NCI-H748 treated with DMSO at 0.1 percent for 48 hours (cell line): ENCODE measurements at places on chromosomes 12 and 14.
A peak's percentile ranks its signal among the peaks of the same experiment; 100 is the strongest.

DNA sequence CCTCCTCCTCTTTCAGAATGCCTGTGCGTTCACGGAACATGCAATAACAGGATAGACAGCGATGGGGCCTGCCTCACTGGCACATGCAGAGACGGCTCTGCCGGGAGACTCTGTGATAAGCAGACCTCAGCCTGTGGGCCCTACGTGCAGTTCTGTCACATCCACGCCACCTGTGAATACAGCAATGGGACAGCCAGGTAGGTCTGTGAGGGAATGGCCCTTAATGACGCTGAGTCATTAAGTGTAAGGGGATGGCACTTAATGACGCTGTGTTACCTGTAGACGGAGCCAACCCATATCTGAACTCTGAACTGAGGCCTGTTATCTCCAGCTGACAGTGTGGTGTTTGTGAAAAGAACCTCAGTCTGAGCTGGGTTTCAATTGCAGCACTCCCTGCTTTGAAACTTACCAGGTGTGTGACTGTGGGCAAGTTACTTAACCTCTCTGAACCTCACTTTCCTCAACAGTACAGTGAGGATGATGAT, 86.9 kb downstream of the STAB2 start:
- no peak for DNase-seq

DNA sequence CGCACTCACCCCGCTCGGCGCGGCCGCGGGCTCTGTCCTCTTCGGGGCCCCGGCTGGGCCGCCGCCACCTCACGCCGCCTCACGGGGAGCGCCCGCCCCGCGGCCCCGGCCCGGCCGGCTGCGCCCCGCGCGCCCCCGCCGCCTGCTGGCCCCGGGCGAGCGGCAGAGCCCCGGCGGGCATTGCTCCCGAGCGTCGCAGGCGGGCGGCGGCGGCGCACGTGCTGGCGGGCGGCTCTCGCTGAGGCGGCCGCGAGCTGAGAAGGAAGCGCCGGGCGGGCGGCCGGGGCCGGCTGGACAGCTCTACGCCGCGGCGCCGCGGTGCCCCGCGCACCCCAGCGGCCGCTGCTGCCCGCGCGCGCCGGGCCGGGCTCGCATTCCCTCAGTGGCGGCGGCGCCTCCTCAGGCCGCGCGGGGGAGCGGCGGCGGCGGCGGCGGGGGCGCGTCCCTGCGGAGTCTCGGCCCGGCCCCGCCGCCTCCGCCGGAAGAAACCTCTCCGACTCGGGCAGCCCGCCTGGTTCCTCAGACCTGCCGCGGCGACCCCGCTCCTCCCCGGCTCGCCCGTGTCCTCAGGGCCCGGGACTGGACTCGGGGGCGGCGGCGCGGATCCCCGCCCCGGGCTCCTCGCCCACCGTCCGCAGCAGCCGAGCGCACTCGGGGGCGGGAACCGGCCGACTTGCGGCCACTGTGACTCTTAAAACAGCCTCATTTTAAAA, at the start of gene PITPNM2:
PITPNM2 (minus strand) TSS at position 347 of the 713 bp plus-strand sequence. CDS start 116,500 bp downstream, outside the sequence.
- peak; percentile 14 for DNase-seq

- no peak for DNase-seq
Observed at GRCh38 chr12:49557917-49558215, 10.1 kb downstream of the MCRS1 start.

- DNase-seq: no peak
Observed at GRCh38 chr12:57729321-57729844, 9.2 kb downstream of the AGAP2 start.

DNA sequence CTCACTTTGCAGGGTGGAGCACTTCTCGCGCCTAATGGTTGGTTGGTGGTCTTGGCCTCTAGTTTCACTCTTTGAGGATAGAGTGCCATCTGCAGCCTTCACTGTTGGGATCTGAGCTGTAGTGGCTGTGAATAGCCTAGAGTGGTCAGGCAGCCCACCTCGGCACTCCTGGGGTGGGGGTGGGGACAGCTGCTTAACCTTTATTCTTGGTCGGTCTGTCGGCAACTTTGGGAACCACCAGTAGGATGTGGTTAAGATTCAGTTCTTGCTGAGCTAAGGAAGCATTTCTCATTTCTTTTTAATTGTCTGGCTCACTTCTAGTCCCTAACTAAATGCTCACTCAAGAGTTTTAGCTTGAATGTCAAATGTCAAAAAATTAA, 21.1 kb downstream of the TMBIM6 start:
- DNase-seq: no peak

DNA sequence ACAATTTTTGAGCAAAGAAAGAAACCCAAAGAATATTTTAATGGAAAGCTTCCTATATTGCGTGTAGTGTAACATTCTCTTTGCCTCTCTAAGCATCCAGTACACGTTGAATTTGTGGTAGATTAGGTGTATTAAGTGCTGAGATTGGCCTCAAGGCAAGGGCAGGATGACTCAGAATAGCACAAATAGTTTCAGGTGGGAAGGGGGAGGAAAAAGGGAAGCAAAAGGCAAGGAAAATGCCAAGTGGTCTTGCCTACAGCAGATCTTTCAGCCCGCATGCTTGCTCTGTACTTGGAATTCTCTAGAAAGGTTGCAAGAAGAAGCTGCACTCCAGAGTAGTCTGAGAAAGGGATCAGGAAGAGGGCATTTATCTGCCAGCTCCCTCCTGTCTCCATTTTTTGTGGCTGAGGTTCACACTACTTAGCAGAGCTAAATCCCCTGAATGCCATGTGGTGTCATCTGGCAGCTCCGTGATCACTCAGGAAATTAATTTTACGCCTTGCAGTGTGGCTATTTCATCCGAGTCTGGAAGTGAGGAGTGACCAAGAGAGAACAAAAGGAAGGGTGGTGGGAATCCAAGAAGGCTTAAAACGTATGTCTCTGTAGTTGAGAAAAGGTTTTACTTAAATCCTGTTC, 28.5 kb downstream of the CDKN1B start:
- DNase-seq: no peak

- DNase-seq: no peak
Observed at GRCh38 chr14:58722441-58722840, 84.7 kb downstream of the DACT1 start.

DNA sequence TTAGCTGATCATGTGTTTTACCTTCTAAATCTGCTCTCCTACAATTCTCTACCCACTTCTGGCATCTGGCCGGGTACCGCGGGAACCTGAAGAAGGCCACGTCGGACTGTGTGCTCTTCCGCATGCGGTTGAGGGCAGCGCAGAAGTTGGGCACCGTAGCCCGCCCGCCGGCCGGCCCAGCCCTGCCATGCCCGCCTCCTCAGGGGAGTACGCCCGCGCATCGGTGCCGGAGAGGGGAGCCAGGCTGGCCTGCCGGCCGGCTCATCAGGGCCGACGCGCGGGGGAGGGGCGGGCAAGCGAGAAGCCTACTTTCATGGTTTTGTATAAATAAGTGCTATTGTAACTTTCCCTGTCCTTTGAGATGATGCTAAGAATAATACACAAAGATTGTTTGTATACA, 19.9 kb upstream of the ADAMTS20 start:
- no peak for DNase-seq

- DNase-seq: no peak
Observed at GRCh38 chr12:13007496-13008233, 7.6 kb upstream of the HEBP1 start.

GRCh38 chr12:105992849-105993740, 145.7 kb downstream of the NUAK1 start:
- no peak for DNase-seq

DNA sequence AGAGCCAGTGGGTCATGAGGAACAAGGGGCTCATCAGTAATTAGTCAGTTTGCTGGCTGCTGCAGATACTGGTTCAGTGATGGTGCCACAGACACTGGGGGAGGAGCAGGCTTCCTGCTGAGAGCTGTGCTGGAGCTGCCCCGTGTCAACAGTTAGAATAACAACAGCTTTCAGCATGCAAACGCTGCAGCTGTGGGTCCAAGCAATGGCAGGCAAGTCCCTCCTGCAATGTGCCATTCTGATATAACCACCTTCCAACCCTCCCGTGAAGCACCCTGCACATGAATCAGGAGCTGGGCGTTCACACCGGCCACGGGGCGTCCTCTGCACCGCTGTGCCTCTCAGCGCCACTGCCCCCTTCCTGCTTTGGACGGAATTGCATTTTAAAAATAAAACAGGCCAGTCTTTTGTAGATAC, 258.4 kb upstream of the SFSWAP start:
- DNase-seq: no peak

DNA sequence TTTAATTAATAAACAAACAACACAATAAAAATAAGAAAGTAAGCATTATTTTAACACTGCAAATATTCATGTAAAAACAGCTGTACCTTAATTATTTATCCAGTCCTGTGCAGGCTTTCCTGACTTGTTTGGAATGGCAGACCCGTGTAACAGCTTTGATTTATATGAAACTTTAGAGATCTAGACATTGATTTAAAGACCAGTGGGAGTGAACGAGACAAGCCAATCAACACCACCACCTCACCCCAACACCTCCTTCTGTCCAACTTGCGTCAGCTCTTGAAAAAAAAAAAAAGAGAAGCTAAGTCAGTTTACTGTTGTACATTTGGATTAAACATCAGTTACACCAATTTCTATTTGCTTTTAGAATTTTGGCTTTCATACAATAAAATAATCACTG, 22.3 kb downstream of the SLC38A4 start:
- no peak for DNase-seq

DNA sequence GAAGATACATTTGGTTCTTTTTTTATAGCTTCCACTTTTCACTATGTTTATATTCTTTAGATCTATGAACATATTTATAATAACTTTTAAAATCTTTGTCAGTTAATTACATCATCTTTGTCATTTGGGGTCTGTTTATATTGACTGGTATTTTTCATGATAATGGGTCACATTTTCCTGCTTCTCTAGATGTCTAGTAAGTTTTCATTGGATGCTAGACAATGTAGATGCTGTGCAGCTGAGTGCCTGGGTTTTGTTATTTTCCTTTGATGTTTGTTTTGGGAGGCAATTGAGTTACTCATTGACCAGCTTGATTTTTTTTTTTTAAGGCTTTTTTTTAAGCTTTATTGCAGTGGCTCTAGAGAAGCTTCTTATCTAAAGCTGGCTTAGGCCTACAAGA, 4.9 kb downstream of the MAP1LC3B2 start:
- DNase-seq: no peak

DNA sequence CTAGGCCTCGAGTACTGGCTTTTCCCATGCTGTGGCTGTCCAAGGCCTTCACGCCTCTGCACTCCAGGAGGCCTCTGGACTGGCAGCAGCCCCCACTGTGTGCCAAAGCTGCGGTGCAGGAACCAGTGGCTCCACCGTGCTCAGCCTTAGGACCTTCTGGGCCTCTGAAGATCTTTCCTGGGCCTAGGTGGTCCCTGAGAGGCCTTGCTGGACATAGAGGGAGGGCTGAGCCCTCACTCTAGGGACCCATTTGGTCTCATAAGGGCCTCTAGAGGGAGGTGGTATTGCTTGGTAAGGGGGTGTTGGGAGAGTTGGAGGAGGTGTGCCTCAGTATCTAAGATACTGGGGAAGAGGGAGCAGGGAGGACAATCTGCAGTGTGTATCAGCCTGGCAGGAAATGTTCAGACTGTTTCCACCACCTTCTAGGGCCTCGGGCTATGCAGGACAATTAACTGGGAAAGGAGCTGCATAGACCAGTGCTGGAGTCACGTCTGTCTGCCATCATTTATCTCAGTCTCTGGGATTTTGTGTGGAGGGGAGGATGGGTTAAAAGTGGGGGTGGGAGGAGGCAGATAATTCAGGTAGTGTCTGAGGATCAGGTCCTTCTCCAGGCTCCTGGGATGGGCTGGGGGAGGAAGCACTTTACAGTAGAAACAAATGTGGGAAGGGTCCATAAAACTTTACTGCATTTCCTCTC, 2.9 kb downstream of the HOXC5 start:
- no peak for DNase-seq

DNA sequence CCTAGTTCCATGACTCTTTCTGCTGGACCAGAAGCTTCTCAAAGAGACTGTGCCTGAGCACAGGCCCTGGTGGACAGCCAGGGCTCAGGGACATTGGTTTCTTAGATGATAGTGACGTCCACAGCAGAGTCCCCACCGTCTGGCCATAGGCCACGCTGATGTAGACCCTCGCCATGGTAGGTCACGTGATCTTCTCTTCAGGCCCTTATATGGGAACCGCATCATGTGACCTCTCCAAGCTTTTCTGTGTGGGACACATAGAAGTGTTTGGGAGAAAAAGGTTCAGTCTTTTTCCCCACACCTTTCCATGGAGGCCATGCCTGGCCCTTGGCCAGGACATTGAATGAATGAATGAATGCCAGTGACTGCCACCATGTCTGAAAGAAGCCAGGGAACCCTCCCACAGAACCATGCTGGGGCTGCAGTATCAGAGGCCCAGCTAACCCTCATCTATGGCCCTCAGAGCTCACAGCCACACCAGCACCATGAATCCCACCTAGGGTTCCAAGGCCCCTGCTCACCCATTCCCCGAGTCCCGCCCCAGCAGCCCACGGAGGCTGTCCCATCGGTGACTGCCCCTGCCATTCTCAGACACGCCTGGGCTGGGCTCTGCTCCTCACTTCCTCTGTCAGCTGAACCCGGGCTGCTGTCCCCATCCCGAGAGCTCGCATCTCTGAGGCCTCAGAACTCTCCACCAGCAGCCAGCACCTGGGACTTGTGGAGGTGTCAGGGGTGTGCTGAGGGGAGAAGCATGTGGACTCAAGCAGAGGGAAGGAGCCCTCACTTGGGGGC, 292.1 kb downstream of the ADGRD1 start:
- no peak for DNase-seq

DNA sequence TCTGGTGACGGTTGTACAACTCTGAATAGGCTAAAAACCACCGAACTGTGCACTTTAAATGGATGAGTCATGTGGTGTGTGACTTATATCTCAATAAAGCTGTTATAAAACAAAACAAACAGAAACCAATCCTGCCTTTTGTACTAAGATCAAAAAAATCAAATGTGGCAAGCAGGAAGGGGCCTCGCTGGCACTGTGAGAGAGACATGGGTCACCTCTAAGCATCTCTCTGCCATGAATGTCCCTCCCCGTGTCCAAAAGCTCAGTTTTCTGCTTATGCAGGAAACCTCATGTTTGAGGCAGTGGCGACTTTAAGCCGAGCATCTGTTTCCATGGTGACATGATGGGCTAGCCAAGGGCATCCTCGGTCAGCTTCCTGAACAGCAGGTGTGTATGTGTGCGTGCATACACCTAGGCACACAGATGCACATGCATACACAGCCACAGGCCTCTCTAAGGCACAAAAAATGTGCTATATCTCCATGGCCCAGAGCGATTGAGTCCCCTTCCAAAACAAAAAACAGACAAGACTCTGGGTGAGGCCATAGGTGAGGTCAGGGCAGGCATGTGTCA, 44.4 kb downstream of the ARL6IP4 start:
- DNase-seq: peak; percentile 8

DNA sequence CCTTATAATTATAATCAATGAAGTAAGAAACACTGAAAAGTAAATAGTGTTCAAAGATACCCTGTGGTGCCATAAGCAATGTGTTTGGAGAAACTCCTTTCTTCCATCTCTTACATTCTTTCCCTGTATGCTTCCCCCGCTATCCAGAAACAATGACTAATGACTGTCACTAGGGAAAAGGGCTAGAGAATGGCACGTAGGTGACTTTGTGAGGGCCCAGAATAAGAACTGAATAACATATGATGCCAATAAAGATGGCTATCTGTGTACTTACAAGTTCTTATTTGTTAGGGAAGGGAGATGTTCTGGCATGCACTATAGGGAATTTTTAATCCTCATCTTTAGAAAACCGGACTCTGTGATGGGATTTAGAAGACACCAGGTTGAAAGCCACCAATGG, 4.7 kb upstream of the KRT7 start:
- no peak for DNase-seq
